ENCODE measurements at places on chromosomes 7 and 10.

- DNase-seq, result no peak
Measured at GRCh38 chr10:132451506-132452215, 54.7 kb downstream of the PWWP2B start.

GRCh38 chr10:55631071-55631654 lies 729.9 kb downstream of the ZWINT start:
- peak; percentile 17 for DNase-seq

DNA sequence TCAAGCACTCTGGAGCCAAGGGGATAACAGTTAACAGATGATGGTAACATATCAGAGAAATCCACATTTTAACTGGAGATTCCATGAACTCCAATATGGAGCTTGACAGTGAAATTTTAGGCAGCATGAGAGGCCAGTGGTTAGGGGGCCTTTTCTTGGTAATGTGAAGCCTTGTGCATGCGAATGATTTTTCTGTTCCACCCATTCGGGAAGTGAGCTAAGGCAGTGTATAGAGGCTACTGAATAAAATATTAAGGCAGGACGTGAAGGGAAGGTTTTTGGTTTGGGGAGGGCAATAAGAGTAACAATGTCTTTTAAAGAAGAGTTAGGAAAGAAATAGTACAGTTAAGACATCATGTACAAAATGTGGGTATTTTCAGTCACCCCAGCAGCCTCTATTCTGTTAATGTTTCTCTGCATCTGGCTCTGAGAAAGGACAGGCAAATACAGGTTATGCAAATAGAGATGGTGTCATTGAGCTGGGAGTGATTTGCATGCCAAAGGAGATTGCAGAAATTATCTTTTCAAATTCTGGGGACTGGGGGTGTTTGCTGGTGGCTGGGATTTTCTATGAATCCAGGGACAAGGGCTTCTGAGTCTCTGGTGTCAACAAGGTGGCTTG lies 6.8 kb upstream of the TAS2R60 start:
- DNase-seq, result peak; percentile 49

GRCh38 chr10:93816123-93816747 lies 58.5 kb downstream of the LGI1 start:
- DNase-seq, result peak; percentile 65

GRCh38 chr7:150341263-150342120 lies at the start of gene RARRES2:
RARRES2 (minus strand) TSS chr7:150341629; CDS start chr7:150340609, 1,020 bp downstream.
- no peak for DNase-seq

- no peak for DNase-seq
Measured at GRCh38 chr10:59553162-59553900, 156.3 kb downstream of the SLC16A9 start.

GRCh38 chr10:102358712-102359382 lies 36.7 kb upstream of the NFKB2 start:
- DNase-seq, result no peak

DNA sequence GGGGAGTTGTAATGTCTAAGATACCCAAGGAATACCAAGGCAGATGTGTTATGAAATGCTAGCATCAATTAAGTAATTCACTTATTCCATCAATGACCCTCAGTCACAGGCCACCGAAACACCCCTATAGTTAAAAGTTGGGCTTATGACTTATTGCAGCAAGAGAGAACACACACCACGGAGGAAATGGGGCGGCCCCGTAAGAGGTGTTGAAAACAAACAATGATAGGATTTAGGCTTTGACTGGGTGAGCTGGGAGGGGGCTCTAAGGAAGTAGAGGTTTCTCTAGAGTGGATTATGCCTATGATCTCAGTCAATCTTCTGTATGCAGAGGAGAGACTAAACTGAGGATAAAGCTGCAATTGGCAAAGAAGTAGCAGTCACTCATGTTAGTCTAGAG lies 45.4 kb upstream of the PRKCQ start:
- no peak for DNase-seq

DNA sequence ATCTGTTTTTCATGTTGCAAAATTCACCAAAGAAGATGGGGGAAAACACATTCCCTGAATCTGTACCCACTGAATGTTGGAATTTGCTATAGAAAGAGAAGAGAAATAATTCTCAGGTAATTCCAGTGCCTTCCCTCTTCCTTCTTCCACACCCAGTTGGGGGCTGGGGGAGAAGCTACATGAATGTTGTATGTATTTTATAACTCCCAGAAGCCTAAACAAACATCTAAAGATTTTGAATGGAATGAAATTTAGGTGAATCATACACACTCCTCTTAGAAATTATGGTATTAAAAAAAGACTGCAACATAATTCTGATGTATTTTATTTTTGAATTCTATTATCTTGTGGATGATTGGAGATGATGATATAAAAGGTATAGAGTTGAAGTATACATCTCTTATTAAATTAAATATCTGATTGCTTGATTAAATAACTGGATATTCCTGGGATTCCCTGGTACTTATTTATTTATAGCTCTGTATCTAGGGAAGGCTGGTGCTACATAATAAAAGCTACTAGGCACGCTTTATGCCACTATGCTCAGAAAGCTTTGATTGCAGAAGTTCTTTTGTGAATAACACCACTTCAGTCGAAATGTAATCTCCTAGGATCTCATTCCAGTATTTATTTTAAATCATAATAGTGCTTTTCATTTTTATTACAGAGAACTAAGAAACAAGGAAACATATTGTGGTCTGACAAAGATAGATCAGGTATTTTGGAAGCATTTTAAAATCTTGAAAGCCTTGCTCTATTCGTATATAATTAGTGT lies 98.5 kb downstream of the MCU start:
- no peak for DNase-seq

GRCh38 chr10:76649723-76650127 lies 987.9 kb downstream of the KCNMA1 start:
- peak; percentile 75 for DNase-seq

DNA sequence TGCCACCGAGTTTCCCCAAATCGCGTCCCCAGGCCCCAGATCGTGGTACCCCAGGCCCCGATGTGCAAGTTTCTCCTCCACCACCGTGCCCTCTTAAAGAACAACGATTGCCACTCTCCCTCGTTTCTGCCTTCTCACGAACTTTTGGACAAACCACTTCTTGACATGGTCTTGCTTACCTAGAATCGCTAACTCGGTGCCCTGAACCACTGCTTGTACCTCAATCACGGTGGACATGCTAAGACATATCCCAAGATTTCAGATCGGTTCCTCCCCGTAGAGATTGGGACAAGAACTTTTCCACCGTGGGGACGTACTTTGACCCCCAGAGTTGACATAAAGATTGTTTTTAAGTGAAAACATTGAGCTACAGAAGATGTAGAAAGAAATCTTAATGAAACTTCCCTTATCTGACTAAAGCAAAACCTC lies 477 bp upstream of the ZC3HAV1 start:
- no peak for DNase-seq

DNA sequence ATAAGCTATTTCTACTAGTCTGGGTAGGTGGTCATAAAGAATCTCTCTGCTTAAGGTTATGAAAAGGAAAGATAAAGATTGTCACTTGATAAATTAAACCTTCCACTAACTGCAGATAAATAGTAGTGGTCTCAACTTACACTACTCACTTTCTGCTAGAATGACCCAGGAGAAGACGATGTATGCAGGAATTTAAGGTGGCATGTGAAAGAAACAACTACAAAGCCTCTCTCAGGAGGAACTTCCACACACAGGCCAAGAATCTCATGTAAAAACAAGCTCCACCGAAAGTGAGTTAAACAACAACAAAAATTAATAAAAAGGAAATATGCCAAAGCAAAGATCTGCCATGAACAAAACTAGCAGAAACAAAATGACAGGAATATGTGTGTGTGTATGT lies 165.4 kb downstream of the CDC14C start:
- DNase-seq, result no peak

GRCh38 chr7:47497367-47498096 lies 84.4 kb downstream of the TNS3 start:
- DNase-seq, result peak; percentile 78
